ENCODE measurements at places on chromosomes 12 and 14. TPM values are rescaled to one million over a fixed set of nuclear protein-coding genes. Genes with fewer than 3 reads are reported as not detected.

TBX3 gene
- 51.2 TPM for total RNA-seq

EML5 gene
- total RNA-seq, result 0.45 TPM

TAS2R13 gene
- total RNA-seq, result not detected

RPL10L gene
- not detected for total RNA-seq

TAS2R20 gene
- total RNA-seq, result 0.30 TPM

DLK1 gene
- 0.42 TPM for total RNA-seq

PTHLH gene
- total RNA-seq, result 19.0 TPM

TRHDE gene
- total RNA-seq, result not detected

REC8 gene
- total RNA-seq, result 2.6 TPM

HOXC9 gene
- 13.7 TPM for total RNA-seq

ALX1 gene
- total RNA-seq, result 5.3 TPM

TNS2 gene
- total RNA-seq, result 52.9 TPM

SDR9C7 gene
- not detected for total RNA-seq

PELI2 gene
- total RNA-seq, result 1.0 TPM

STYK1 gene
- 0.28 TPM for total RNA-seq

SLC38A4 gene
- total RNA-seq, result not detected

IAPP gene
- not detected for total RNA-seq

SPTB gene
- total RNA-seq, result 0.91 TPM

KCNA5 gene
- not detected for total RNA-seq

SLC38A2 gene
- 107 TPM for total RNA-seq

PLEKHH1 gene
- 3.7 TPM for total RNA-seq

SOAT2 gene
- 0.23 TPM for total RNA-seq

OR6C2 gene
- not detected for total RNA-seq

RNASE3 gene
- total RNA-seq, result not detected

CLEC4C gene
- total RNA-seq, result not detected

KCNH5 gene
- total RNA-seq, result not detected

CEBPE gene
- total RNA-seq, result not detected

RPGRIP1 gene
- 0.28 TPM for total RNA-seq

CLMN gene
- total RNA-seq, result 5.5 TPM

CDKN3 gene
- 68.2 TPM for total RNA-seq

INHBC gene
- total RNA-seq, result not detected

TAS2R31 gene
- total RNA-seq, result not detected
